ENCODE measurements at places on chromosomes 16 and 17.

DNA sequence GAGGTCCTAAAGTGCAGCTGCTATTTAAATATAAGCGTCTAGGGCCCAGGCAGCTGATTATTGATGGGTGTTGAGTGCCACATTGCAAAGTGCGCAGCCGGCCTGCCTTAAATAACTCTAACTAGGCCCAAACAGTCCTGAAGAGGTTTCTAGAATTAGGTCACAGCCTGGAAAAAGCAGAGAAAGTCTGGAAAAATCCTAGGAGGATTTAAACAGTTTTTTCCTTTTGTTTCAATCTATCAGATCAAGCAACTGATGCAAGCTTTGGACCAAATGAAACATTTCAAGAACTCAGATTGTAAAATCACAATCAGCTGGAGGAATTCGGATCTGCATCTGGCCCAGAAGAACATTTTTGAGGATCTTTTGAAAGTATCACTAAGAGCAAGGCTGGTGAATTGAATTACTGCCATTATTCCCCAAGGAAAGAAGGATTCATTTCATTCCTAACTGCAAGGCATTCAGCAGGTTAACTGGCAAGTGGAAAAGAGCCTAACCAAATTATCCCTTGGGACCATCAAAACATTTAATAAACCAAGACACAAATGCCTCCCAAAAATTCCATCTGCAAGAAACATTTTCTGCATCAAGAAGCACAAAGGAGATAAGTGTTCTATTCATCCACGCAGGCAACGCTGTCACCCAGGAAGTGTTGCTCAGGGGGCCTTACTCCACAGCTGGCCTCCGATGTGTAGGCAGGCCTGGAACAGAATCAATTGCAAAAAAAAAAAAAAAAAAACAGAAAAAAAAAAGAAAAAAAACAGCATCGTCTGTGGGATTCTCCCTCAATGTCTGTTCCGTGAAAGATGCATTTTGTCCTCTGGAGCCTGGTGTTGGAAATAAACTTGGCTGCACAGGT lies 46.1 kb downstream of the IRX3 start:
- DNase-seq: no peak

DNA sequence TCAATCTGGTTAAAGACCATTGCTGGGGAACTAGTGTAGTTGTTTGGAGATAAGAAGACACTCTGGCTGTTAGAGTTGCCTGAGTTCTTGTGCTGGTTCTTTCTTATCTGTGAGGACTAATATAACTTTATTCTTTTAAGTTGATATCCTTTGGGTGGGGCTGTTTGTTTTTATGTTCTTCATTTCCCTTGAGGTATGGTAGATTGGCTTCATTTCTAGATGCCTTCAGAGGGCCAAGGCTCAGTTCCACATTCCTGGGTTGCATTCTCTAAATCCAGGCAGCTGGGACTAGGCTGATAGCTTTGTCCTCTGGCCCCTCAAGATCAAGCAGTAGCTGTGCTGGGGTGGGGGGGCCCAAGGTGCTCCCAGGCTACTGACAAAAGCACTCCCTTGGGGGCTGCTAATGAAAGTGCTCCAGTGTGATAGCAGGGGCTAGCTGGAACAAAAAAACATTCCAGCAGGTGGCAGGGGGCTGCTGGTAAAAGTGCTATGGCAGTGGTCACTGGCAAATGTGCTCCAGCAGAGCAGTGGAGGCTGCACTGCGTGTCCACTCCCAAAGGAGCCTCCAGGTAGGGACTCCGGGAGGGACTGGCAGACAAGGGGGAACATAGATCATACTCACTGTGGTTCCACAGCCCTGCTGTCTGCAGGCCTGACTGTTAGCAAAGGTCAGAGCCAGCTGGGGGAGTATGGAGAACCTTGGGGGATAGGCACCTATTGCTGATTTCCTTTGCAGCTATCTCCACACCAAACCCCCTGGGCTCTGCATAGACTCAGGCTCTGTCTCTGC lies 45.9 kb upstream of the KCNJ16 start:
- DNase-seq: no peak

DNA sequence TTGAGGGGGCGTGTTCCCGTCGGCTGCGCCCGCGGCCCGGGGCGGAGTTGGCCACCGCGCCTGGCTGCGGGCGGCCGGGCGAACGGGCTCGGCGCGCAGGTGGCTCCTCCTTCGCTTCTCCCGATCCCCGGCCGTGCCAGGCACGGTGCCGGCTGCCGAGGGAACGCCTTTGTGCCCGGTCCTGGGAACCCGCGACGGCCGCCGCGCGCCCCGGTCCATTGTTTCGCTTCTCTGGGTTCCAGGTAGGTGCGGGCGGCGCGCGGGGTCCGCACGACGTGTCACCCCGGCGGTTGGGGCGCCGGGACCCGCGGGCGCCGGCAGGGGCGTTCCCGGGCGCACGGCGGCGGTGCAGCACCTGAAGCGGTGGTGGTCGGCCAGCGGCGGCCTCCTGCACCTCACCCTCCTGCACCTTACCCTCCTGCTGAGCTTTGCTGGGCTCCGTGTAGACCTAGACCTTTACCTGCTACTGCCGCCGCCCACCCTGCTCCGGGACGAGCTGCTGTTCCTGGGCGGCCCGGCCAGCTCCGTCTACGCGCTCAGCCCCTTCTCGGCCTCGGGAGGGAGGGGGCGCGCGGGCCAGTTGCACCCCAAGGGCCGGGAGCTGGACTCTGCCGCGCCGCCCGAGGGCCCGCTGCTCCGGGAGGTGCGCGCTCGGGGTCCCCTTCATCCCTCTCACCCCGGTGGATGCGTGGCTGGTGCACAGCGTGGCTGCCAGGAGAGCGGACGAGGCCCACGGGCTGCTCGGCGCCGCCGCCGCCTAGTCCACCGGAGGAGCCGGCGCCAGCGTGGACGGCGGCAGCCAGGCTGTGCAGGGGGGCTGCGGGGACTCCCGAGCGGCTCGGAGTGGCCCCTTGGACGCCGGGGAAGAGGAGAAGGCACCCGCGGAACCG lies 99.9 kb downstream of the EFCAB13 start:
- DNase-seq: no peak

DNA sequence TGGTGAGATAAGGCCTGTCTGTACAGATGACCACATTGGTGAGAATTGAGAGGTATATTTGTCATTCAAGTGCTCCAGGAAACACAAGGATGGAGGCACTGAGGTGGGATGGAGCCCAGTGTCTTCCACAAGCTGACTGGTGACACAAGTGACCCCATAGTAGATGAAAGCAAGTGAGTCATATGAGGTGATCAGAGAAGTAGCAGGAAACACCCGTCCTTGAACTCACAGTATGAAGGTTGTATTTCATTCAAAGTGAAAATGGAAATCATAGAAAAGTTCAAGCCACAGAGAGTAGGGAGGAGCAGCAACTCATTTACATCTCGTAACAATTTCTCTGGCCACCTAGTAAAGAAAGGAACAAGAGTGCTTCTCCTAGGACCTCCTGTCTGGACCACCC lies 609.8 kb downstream of the HS3ST4 start:
- no peak for DNase-seq

- DNase-seq: no peak
Measured at GRCh38 chr16:56891685-56892084, 26.7 kb downstream of the SLC12A3 start.

- no peak for DNase-seq
Measured at GRCh38 chr17:80089762-80090161, 11.6 kb upstream of the GAA start.

- DNase-seq: peak; percentile 77
Measured at GRCh38 chr16:84922351-84923120, 88.8 kb downstream of the ZDHHC7 start.

DNA sequence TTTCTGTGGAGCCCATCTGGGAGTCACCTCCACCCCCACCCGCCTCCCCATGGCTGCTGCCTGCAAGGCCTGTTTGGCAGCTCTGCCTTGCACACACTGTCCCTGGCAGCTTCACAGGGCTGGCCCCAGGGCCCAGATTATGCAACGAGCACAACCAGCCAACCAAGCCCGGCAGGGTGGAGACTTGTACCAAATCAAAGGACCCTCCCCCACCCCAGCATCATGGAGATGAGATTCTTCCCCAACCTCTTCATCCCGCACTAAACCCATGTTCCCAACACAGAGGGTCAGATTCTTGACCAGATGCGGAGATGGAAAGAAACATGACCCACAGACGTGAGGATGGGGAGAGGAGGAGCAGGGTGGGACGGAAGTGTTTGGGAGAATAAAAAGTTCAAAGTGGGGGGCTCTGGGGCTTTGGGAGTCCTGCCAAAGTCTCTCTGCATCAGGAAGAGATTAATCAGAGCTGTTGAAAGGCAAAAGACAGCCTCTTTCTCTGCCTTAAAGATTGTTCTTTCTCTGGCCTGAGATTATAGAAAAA lies 3.8 kb downstream of the SMARCD2 start:
- no peak for DNase-seq

- no peak for DNase-seq
Measured at GRCh38 chr17:45573924-45574770, 83.6 kb upstream of the PLEKHM1 start.

DNA sequence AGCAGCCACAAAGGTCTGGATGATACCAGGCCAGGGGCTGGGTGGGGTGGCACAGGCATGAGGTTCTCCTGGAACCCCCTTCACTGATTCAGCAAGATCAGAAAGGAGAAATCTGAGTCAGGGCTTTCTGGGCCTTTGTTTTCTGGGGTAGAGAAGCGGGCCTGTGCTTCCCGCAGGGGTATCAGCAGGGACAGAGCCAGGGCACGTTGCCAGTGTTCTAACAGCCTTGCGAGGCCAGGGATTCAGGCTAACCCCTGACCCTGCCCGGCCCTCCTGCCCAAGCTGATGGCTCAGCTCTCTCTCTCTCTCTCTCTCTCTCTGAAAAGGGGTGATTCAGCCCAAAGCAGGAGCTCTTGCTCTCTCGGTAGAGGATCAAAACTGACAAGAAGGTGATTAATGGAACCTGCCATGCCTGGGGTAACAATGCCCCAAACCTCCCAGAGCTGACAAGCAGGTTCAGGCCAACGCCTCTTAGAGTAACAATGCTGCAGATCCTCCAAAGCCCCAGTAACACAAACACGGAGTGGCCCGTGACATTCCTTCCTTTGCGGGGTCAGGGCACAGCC lies 2.0 kb upstream of the KRT13 start:
- no peak for DNase-seq

DNA sequence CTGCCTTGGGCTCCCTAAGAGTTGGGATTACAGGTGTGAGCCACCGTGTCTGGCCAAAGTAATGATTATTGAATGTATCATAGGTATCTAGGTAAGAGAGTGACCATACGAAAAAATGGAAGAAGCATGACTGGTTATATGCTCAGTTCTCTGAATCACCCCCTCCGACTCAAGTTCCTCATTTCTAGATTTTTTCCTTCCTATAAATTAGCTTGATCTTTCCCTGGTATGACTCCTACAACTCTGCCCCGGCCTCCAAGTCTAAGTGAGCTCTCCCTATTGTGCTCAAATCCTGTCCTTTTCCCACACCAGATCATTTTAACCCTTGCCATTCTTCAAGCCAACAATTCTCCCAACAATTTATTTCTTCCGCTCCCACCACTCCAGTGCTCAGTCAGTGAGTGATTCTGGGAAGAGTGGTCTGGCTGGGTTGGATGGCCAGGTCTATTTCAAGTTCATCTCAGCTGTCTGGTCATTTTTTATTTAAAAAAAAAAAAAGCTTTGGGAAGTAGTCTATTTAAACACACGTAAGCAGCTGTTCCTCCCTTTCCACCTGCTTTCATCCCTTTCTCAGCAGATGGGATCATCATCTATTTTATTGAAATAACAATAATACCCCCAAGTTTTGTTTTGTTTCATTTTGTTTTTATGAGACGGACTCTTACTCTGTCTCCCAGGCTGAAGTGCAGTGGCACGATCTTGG lies 120.2 kb upstream of the HS3ST2 start:
- DNase-seq: no peak

DNA sequence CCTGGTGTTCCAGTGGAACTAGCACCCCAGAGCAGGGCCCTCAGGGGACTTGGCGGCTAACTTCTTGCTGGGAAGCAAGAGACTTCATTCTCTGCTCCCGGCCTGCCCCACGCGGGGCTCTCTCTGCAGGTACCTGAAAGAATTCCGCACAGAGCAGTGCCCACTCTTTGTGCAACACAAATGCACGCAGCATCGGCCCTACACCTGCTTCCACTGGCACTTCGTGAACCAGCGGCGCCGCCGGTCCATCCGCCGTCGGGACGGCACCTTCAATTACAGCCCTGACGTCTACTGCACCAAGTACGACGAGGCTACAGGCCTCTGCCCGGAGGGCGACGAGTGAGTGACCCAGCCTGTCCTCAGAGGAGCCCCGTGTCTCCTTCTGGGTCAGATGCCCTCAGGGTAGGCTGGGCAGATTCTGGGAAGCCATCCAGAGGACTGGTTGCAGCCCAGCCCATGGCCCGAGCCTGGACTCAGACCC lies 25.1 kb downstream of the UNK start:
- DNase-seq: no peak

- DNase-seq: no peak
Measured at GRCh38 chr17:2909175-2909845, 113.1 kb downstream of the RAP1GAP2 start.

- DNase-seq: no peak
Measured at GRCh38 chr16:67555795-67556212, 6.5 kb upstream of the CTCF start.

- no peak for DNase-seq
Measured at GRCh38 chr16:11684231-11685025, 16.2 kb downstream of the SNN start.

DNA sequence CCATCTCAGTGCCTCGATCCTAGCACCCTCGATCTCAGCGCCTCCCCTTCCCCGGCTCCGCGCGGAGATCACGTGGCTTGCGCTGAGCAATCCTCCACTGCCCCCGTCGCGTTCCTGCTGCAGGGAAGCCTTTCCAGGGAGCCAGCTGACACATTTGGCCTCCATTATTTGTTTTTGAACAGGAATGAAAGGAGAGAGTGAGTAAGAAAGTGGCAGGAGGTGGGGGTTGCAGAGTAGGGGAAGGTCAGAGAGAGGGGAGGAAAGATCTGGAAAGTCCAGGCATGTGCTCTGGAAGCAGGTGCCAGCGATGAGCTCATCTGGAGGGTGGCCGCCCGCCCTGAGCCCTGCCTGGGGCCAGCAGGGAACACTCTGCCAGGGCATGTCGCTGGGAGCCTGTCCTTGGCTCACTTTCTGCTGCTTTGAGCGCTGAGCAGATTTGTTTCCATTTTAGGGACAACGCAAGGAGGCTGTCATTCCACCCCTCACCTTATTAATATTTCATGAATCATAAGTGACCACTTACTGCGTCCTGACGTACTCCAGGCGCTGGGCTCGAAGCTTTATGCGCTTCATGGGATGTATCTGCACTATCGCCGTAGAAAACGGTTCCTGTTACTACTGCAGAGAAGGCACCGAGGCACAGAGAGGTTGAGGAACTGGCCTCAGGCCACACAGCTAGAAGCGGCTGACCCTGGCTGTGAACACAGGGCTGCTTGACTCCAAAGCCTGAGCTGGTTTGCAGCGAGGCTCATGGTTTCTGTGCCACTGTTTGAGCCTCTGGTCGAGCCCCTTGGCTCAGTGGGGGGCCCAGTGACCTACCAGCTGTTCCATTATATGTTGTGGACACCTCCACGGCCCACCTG lies 283.1 kb downstream of the SEC14L1 start:
- DNase-seq: no peak

Measured in NCI-H1092 (cell line).